ENCODE measurements at places on chromosomes 12 and 14. TPM values are rescaled to one million over a fixed set of nuclear protein-coding genes. Genes with fewer than 3 reads are reported as not detected.

IFNG-AS1 gene
- not detected for total RNA-seq

RAD9B gene
- not detected for total RNA-seq

PRPH gene
- not detected for total RNA-seq

INHBC gene
- total RNA-seq = not detected

DNA sequence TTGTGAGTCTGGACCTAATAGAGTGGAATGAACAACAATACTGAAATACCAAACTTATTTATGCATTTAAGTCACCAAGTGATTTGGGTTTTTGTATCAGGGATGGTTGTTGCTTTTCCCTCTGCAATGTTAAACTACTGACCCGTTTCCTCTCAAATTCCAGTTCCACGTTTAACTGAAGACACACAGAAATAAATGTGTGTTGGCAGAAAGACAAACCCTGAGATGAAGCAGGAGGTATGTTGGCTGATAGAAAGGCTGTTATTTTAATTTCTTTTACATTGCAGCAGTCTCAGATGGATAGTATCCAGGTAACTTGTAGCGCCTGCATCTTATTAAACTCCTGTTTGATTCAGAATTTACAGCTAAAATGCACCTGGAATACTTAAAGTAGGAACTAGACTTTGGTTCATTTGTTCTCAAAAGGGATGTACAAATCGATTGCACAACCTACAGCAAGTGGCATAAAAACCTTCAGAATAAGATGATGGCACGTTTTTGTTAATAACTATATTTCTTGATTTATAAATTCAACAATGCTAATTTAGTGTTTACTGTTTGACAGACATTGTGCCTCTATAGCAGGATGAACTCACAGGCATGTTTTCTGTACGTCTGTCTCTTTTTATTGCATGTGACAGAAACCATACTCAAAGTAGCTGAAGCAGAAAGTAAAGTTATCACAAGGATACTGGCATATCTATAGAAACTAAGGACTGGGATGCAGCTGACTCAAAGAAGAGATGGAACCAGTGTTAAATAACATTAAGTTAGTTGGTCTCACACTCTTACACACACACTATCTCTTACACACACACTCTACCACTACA is 405.7 kb downstream of the ZFP36L1 start:
- no peak for DNase-seq

GRCh38 chr14:59360923-59361794 is 104.0 kb downstream of the GPR135 start:
- DNase-seq = peak; percentile 43

- DNase-seq = no peak
These were observed 35.3 kb upstream of the TMTC1 start for GRCh38 chr12:29818916-29819623.

GRCh38 chr12:54421879-54422250 is 2.8 kb upstream of the ITGA5 start:
- peak; percentile 60 for DNase-seq

DNA sequence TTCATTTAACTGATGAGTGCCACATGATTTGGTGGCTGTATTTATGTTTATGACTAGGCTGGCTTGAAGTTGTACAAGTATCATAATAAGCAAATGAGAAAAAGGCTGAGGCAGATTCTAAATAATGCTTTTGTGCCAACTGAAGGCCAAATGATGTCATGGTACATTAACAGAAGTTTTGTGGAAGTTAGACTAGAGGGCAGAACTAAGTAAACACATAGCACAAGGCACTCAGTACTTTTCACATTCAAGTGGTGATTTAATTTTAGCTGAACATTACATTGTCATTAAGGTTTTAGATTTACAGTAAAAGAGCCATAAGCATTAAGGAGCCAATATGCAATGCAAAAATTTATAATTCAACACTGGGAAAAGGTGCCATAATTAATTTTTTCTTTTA is 21.1 kb downstream of the PPP1CC start:
- DNase-seq = no peak

- peak; percentile 36 for DNase-seq
These were observed 746 bp upstream of the DUSP16 start for GRCh38 chr12:12563290-12563928.

DNA sequence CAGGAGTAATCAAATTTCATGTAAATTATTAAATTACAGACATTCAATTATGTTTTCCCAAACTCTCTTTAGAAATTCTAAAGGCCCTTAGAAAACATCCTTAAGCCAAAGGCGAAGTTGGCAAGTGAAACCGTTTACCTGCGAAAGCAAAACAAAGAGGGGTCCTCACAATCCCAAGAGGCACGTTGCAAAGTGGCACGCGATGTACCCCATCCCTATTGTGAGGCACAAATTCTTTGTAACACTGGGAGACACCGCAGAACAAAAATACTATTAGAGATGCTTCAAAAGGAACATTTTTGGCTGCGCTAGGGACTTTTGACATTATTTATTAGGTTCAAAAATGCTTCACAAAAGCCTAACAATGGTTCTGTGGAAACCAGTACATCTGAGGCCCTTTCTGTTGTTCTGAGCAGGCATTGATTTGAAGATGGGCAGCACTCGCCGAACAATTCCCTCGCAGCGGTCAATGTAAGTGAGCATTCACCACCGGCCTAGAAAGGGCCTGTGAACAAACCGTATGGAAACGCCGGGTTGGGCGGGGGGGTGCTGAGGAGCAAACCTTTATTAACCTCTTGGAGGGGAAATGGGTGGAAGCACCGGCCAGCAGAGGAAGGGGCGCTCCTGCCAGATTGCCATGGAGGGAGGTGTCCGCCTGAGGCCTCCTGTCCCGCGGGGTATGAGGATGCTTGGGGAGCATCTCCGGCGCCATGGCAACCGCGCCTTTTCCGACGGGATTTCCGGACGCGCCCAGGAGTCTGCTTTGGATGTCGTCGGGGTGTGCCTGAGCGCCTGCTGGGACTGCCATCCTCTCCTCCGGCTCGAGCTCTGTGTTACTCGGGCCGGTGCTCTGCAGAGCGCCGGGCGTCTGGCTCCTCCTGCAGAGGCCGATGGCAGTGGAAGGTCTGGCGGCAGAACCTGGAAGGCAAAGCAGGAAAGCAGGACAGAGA is 193.9 kb downstream of the C12orf42 start:
- DNase-seq = no peak

- no peak for DNase-seq
These were observed 202.7 kb upstream of the PRICKLE1 start for GRCh38 chr12:42792265-42792664.

DNA sequence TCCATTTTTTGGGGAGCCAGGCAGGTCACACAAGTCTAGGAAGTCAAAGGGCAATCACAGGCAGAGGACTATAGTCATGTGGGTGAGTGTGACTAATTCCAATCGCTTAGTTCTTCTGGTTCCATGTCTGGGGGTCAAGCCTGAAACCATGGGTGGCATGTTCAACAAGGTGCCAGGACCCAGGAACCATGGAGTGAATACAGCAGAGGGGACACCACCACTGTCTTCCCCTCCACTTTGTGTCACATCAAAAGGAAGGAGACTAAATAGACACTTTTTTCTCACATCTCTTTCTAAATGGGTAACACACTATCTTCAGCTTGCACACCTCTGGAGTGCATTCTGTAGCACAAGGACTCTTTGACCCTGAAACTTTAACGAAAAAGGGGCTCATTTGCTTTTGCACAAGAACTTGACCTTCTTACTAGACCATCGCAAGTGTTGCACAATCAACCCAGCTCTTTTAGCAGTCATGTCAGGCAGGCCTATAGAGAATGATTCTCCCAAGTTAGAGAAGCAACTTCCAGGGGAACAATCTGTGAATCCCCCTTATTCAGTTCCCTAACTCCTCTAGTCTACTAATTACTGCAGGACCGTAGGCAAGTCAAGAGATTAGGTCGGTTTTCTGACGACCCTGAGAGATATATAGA is 398.7 kb downstream of the NELL2 start:
- no peak for DNase-seq

DNA sequence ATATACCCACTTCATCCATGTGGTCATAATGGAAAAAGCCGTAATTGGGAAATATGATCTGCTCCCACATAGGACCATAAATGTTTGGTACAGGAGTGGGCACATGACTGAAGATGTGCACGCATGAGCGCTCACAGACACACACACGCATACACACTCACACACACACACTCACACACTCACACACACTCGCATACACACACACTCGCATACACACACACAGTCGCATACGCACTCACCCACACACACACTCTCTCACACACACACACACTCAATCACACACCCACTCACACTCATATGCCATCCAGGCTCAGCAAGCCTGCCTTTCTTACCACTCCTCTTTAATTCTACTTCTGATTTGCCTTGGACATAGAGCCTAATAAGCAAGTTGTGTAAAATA is 45.6 kb upstream of the EGLN3 start:
- DNase-seq = no peak

GRCh38 chr14:53494587-53494986 is 341.5 kb upstream of the DDHD1 start:
- DNase-seq = no peak

- DNase-seq = peak; percentile 55
These were observed 33.6 kb upstream of the CRY1 start for GRCh38 chr12:107126796-107127481.

GRCh38 chr12:106934277-106934676 is 21.4 kb upstream of the TMEM263 start:
- DNase-seq = no peak

GRCh38 chr14:76780058-76780345 is 18.7 kb downstream of the VASH1 start:
- DNase-seq = no peak

GRCh38 chr14:74582910-74583581 is 29.0 kb downstream of the LTBP2 start:
- peak; percentile 73 for DNase-seq

DNA sequence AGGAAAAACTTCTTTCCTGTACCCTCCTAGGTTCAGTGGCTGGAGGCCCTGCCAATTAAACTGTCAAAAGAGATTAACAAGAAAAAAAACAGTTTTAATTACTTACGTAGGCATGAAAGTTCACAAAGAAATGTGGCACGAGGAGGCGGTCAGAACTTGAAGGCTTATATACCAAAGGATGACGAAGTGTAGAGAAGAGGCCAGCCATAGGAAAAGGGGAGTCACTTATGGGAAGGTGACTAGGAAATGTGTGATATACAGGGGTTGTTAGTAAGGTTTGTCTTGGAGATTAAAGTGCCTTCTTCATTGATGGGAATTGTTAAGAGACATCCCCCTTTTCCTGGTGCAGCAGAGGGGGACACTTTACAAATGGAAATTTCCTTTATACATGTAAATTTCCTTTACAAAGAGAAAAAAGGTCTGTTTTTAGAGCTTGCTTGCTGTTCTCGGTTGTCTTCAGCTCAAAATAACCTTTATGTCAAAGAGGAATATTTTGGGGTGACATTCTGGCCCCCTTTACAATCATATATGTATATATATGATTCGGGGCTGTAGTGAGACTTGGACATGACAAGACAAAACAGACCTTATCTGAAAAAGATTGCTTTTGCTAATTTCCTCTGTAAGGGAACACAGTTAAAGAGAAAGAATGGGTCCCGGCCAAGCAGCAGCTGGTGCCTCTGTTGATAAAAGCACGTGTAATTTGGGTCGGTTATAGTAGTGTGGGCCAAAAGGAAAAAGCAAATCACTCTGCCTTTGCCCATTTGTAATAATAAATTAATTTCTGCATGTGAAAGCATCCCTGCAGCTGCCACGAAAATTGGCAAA is 38.6 kb downstream of the SYNE2 start:
- DNase-seq = peak; percentile 73

DNA sequence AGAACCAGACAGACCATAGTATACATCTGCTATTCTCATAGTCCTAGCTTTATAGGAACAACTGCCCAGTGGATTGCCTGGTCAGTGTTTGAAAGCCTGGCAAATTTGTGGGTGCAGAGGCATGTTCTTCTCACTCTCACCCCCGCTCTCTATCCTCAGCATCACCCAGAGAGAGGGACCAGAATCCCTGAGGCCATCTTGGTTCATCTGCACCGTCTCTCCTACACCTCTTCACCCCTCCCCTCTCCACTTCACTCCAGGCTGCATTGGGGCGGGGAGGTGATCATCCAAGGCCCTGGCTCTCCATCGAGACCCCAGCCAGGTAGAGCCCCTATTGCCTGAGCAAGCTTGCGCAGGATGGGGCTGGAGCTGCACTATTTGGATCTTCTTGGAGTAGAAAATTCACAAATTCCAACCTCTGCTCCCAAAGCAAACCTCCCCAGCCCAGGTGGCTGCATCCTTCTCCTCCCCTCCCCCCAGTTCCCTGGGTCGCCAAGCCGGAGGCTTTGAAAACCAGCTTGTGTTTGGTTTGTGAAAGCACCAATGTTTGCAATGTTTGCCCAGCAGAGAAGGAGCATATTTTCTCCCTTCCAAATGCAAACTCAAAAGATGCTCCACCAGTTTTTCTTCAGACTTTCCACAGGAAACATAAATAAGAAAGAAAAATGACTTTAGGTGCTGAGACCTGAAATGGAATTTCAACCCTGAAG is 18.6 kb upstream of the COL2A1 start:
- DNase-seq = no peak

DNA sequence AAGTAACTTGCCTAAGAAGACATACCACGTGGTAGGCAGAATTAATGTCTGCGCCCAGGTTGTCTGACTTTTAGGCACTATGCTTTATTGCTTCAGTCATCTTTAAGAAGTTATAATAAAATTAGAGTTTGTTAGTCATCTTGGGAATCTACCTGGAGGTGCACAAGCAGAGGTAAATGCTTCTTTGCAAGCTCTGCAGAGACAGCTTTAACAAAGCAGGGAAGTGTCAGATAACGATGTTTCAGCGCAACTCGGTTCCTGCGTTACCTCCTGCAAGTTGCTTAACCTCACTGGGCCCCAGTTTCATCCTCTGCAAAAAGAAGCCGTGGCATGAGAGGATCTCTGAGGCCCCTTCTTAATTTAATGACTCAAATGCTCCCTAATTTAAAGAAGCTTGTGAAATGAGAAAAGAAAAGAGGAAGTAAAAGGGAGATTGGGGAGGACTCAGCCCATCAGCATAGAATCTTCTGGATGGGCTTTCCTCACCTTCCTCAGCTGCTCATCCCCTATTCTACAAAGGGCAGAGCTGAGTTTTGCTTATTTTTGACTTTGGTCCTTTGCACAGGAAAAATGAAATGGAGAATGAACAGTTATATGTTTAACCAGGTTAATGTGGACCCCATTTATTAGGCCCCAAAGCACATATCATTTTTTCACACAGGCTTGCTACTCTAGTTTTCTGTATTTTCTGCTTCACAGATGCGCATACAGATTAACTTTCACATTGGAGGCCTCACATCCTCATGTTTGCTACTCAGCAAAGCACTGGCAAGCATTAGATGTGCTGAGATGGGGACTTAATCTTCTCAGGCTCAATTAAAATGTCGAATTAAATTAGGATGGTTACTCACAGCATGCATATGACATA is 5.1 kb downstream of the ARHGDIB start:
- no peak for DNase-seq

- DNase-seq = no peak
These were observed 149.4 kb upstream of the HIF1A start for GRCh38 chr14:61545726-61546455.

DNA sequence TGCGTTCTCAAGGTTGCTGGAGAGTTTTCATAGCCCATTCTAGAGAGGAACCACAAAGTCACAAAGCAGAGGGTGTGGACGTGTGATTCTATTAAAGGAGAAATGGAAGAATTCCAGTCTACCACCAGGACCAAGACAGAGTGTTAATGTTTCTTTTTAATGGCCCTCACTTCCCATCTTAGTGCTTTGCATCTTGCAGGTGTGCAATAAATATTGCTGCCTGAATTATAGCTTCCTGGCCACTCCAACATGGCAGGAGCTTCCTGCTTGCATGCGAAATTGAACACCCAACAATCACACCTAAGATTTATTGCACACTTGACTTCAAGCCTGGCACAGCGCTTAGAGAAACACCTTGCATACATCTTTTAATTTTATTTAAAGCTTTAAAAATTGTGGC is 22.4 kb upstream of the PPP1CC start:
- DNase-seq = no peak

All from endothelial cell of umbilical vein (primary cell).